Left lobe of liver (tissue), 2 donors: ENCODE measurements at places on chromosomes 12 and 14.

DNA sequence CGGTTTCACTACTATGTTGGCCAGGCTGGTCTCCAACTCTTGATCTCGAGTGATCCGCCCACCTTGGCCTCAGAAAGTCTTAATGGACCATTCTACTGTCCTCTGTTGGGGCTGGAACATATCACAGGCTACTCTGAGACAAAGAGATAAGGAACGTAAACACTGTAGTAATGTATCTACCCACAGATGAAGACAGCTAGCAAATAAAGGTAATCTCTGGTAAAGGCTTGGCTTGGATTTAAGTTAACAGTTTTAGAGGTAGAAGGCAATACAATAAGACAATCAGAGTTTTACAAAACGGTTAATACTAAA is 44.6 kb upstream of the ISM2 start:
- no peak for DNase-seq

DNA sequence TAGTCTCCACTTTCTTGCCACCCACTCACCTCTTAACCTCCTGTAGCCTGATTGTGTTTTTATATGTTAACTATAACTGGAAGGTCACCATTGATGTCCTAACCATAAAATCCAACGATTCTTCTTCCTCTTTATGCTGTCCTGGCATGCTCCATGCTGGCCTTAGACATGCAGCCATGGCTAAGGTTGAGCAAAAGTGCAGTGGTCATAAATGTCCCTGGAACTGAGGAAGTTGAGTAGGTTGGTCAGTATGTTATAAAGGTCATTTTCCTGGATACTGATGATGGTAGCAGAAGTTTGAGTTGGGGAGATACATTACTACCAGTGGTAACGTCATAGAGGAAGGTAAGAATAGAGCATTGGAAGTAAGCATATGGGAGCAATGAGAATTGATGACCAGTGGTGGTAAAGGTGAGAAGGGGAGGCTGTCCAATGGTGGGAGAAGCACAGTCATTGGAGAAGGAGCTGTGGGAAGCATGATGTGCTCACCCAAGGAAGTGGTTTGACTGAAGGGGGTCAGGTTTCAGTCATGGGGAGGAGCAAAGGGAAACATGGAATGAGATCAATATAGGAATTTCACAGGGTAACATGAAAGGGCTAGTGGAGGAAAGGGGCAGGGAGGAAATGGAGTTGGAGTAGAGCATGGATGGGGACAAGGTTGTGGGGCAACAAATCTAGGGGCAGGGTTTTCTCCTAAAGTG is 240.8 kb downstream of the DACT1 start:
- no peak for DNase-seq

- DNase-seq: no peak
These were observed 139.2 kb downstream of the TGFB3 start for GRCh38 chr14:75842551-75842950.

GRCh38 chr14:101129521-101130167 is 226.1 kb upstream of the RTL1 start:
- DNase-seq: no peak

- no peak for DNase-seq
These were observed 565 bp upstream of the KLHL42 start for GRCh38 chr12:27779416-27779919.

GRCh38 chr14:104227806-104228205 is 89.4 kb downstream of the KIF26A start:
- no peak for DNase-seq
